Hippocampal formation (tissue), 2 donors: ENCODE measurements at places on chromosomes 1 and 21.

GRCh38 chr1:27489501-27489972 lies 430 bp downstream of the WASF2 start:
- DNase-seq = no peak

DNA sequence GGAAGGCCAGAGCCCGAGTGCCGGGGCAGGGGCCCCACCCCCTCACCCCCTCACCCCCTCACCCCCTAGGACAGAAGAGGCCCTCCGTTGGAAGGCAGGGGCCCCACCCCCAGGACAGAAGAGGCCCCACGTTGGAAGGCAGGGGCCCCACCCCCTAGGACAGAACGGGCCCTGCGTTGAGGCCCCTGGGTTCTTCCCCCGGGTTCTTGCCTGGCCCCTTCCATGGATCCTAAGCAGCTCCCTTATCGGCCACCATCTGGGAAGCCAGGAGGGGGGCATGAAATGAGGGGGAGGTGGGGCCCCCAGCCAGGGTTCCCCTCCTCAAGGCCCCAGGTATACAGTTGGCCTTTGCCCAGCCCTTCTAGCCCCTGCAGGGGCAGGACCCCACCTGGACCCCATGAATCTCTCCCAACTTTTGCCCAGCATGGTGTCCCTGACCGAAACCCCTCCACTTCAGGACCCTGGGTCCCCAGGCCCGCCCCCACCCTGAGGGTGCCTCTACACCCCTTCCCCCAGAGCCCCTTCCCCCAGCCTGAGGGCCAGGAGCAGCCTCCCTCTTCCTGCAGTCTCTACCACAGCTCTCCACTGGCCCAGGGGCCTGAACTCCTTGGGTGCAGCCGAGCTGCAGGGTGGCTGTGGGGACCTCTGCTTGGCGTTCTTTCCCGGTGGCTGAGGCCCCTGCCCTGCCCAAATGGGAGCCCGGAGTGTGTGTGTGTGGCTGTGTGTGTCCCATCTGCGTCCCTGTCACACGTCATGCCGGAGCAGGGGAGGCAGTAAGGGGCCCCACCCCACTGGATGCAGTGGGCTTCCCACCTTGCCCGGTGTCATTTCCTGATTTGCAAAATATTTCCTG lies 4.3 kb upstream of the VWA1 start:
- DNase-seq = no peak

- DNase-seq = no peak
Observed at GRCh38 chr21:15732290-15732995, 2.7 kb downstream of the USP25 start.

- no peak for DNase-seq
Observed at GRCh38 chr1:37410815-37411214, 63.6 kb upstream of the ZC3H12A start.

DNA sequence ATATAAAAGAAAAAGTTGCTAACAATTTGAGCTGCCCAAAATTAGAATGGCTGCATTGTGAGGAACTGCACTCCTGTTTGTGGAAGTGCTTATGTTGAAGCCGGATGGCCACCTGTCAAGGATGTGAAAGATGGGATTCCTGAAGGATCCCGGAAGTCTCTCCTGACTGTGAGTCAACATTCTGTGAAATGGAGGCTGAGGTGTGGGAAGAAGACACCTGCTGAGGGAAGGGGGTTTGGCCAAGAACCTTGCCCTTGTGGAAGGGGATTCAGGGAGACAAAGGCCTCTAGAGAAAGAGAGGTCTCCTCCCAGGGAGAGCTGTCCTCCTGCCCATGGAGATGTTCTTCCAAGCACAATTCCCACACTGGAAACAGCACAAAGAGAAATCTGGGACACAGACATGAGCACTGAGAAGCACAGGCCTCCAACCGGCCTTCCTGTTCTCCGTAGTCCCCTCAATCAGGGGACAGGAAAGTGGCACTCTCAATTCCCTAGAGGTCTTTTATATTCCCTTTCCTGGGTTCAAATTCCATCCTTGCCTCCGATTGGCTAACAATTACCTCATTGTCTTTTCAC lies 70.5 kb downstream of the CD2 start:
- no peak for DNase-seq

GRCh38 chr1:175539986-175540385 lies 203.4 kb downstream of the TNR start:
- DNase-seq = no peak

- no peak for DNase-seq
Observed at GRCh38 chr1:156075162-156075561, 7.1 kb downstream of the MEX3A start.

DNA sequence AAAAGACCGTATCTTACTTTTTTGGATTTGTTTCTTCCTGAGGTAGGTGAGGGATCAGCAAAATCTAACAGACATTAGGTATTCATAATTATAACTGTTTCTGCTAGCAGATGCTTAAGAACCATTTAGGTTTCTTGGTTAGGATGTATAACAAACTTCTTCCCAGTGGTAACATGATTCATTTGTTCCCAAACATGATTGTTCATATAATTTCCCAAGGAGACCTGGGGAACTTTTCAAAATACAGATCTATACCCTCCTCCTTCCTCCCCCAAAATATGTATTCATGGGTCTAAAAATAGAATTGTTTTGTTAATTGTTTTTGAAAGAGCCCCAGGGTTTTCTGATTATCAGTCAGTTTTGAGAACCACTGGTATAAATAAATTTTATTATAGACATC lies 228.2 kb downstream of the COP1 start:
- DNase-seq = no peak

DNA sequence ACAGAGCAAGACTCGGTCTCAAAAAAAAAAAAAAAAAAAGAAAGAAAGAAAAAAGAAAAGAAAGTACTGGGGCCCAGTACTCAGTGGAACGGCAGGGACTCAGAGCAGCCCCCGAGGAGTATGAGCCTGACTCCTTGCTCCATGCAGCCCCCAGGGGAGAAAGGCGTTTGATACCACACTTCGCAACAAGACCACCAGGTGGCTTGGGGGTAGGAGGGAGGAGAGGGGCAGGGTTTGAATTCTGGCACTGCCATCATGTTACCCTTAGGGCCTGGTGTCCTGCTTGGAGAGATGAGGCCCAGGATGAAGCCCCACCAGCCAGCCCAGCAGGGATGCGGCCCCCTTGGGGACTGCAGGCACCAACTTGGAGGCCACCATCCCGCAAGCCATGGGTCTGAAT lies 321.3 kb upstream of the VAMP3 start:
- no peak for DNase-seq

GRCh38 chr1:36343651-36344394 lies 20.4 kb upstream of the EVA1B start:
- DNase-seq = no peak

GRCh38 chr1:111195002-111195684 lies 5.3 kb downstream of the DENND2D start:
- DNase-seq = no peak

DNA sequence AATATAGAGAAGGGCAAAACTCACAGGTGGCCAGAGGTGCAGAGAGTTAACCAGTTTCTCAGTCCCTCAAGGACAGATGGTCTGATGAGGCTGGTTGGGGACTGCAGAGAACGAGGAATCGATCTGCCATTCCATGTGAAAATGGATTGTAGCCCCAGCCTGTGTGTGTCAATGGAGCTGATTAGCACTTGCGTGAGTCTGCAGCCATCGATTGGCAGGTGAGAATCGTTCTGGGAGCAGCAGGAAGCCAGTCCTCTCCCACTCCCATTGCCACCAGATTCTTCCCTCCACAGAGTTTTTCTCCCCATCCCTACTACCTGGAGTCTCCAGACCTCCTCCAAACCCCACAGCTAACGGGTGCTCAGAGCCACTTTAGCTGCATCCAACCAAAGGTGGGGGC lies 18.3 kb upstream of the PSMB2 start:
- no peak for DNase-seq

DNA sequence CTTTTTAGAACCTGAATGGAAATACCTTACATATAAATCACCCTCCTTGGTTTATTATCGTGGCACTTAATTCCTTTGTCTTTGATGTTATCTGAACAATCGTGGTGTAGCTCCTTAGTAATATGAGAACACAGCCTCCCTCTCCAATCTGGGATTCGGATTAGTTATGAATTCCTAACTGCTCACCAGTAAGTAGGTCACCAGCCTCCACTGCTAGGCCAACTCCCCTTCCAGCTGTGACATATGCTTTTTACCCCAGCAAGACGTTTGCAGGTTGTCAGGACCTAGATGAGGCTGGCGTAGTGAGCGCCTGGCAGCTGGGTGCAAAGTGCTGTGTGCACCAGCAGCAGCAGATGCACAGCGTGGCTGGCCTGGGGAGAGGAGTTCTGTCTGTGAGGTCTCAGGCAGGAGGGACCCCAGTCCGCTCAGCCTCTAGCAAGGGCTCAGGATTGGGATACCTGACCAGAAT lies 38.2 kb downstream of the NTPCR start:
- no peak for DNase-seq

- no peak for DNase-seq
Observed at GRCh38 chr1:229871078-229871676, 195.9 kb upstream of the GALNT2 start.

- DNase-seq = no peak
Observed at GRCh38 chr21:34754690-34755647, 86.2 kb downstream of the CLIC6 start.

GRCh38 chr1:50060279-50060678 lies 36.5 kb upstream of the AGBL4 start:
- DNase-seq = no peak

DNA sequence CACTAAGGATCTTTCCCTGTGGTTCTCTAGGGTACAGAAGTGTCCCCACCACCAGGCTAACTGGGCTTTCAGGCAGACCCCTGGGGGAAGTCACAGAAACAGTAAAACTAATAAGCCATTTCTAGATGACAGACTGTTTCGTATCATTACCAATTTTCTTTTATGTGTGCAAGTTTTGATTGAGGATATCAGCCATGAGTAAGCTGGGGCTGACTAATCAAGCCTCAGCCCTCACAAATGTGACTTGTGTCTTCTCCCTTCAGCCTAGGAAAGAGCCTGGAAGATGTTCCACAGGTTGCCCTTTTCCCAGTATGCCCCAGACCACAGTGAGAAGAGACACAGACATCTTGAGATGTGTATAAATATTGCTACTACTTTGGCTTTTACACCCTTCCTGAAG lies 10.5 kb downstream of the PTGFRN start:
- DNase-seq = no peak

- DNase-seq = no peak
Observed at GRCh38 chr1:38829368-38829767, 30.2 kb downstream of the RRAGC start.

DNA sequence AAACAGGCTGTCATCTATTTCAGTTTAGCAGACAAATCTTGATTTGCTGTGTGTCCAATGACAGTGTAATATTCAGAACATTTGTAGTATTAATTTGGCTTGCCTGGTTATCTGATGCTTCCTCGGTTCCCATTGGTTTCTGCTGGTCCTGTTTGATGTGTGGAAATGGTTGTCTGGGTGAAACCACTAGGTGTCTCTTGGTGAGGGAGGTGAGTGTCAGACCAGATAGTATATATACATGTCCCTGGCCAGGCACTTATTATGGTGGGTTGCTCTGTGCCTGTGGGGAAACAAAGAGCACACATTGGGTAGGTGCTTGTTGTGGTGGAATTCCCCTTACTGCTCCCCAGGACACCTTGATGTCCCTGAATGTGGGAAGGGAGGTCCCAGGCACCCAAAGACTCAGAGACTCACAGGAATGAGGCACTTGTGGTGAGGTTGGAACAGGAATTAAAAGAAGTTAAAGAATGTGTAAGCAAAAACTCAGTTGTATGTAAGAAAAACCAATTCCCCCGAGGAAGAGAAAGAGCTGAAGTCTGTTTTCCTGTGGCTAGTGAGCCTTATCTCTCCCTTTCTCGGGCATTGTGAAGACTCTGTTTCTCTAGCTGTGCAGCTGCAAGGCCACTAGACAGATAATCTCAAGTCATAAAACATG lies 1519.1 kb downstream of the BRINP3 start:
- no peak for DNase-seq

GRCh38 chr1:94325377-94326302 lies 88.3 kb upstream of the ARHGAP29 start:
- DNase-seq = no peak

DNA sequence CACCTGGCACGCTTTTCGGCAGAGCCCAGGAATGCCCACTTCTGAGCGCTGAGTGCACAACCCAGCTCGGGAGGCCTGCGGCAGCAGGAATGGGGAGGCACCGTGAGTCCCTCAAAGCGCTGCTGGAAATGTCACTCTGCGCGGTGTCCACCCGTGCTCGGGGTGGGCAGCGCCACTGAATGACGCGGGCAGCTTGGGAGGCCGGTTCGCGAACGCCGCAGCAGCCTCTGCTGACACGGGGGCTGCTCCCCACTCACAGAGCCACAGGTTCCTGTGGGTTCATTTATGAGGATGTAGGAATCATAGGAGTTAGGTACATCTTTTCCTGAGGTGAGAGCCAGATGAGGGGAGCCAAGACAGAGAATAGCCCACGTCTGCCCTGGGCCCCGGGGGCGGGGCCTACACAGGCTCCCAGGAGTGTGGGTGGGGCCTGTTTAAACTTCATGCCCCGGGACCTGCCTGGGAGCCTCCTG lies 146.7 kb upstream of the COL6A1 start:
- DNase-seq = no peak

DNA sequence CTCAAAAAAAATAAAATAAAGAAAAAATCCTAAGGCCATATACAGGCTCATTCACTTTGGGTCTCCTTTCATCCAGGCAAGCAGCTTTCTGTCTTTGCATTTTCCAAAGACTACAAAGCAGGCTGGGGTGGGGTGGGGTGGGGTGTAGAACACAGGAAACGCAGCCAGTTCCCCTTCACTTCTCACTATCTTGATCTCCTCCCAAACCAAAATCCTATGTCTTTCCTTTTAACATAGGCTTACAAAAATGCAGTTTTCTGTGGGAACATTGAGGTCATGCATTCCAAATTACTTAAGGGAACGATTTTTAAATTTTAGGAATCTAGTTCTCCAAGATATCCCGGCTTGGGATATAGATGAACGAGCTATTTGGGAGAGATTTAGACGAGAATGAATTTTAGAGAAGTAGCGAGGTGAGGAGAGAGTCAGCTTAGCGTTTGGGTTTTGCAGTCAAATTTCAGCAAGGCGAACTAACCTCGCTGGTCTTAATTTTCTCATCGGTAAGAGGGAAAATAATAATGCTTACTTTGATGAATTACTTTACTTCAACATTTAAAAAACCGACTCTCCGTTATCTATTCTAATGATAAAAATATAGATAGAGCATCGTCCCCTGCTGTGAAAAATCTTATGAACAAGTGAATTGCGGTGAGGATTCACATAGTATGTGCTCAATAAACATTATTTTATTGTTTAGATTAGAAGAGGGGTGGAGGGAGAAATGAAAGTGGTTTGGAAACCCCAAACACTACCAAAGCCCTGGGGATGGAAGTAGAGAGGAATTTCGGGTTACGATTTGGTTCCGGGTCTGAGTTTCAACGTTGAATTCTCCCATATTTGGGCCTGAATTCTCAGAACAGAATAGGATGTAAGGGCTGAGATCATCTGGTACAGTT lies 735 bp upstream of the STX12 start:
- DNase-seq = no peak

- no peak for DNase-seq
Observed at GRCh38 chr1:177981200-177981599, 11.3 kb upstream of the SEC16B start.

- no peak for DNase-seq
Observed at GRCh38 chr1:84225646-84226045, 75.9 kb upstream of the SAMD13 start.
